Endodermal cell (in vitro differentiated cells): ENCODE measurements at places on chromosomes 12 and 14.

DNA sequence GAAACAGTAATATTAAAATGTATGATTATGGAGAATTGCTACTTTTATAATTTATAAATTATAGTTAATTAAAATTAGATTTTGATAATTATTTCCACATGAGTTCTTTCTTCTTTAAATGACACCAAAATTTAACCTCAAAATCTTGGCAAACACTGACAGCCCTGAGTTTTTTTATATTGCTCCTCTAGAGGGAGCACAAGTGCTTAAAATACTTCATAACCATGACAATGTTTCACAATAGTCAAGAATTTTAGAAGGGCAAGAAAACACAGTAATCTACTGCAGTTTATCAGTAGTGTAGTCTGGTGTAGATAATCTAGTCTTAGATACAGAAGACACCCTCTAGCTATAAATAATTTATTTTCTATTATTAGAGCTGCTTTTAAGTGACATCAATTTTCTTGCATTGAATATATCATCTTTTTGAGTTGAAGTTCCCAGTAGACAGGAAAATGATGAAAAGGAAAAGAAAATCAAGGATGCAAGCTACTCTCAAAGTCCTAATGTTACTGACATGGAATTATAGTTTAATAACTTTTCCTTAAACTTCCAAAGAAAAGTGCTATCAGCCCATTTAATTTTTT lies 14.3 kb upstream of the PTGER2 start:
- no peak for DNase-seq

- DNase-seq, result no peak
Measured at GRCh38 chr14:72177251-72177650, 245.0 kb downstream of the RGS6 start.

DNA sequence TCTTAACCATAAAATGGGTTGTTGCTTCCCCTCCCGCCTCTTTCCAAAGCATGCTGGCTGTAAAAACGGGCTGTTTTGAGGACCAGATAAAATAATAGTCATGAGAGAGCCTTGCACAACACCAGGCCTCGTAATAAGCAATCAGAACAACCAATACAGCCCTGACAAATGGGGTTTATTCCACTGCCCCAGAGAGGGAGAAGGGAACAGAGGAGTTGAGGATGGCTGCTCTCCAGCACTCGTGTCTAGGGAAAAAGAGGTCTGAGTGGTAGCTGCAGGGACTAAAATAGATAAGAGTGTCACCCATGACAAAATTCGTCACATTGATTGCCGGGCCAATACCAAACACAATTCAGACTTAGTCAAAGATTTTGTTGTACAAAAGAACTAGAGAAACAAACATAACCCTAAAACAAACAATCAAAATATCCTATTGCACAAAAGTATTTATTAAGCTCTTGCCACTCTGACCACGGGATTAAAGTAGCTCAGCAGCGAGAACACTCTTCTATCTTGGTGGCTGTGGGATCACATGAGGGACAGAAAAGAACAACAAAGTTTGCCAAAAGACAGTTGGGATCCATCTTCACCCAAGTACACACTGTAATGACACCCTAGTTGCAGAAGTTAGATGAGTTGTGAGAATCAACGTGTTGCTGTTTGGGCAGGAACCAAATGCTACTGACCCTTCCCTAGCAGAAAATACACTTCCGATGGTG lies 188.0 kb downstream of the FOXN3 start:
- no peak for DNase-seq

- DNase-seq, result peak; percentile 48
Measured at GRCh38 chr12:42143452-42144157, 1.1 kb downstream of the GXYLT1 start.

GRCh38 chr14:91996948-91997371 lies 42.9 kb downstream of the TRIP11 start:
- no peak for DNase-seq

DNA sequence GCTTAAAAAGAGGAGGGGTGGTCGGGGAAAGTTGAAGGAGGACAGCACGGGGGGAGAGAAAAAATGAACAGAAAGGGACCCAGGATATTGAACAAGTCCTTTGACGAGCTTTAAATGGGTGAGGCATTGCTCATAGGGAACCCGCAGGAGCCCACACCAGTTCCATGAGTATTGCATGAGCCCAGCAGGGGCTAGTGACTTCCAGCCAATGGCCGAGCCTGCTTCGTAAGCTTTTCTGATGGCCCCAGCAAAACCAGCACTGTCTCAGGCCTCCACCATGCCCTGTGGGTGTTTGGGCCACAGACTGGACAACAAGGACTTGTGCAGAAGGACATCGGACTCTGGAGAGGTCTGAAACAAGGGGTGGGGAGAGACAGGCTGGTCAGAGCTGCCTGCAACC lies 109.5 kb downstream of the ZFP36L1 start:
- DNase-seq, result no peak

GRCh38 chr14:51668870-51669269 lies 17.2 kb downstream of the FRMD6 start:
- DNase-seq, result no peak

DNA sequence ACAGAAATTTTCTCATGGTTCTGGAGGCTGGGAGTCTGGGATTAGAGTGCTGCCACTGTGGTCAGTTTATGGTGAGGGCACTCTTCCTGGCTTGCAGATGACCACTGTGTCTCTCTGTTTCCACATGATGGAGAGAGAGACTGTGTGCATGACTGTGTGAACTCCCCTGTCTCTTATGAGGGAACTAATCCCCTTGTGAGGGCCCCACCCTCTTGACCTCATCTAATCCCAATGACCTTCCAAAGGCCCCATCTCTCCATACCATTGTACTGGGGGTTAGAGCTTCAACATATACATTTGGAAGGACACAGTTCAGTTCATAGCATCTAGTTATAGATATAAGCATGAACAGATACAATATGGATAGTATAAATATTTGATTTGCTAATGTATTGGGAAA lies 31.7 kb downstream of the ANO6 start:
- no peak for DNase-seq

DNA sequence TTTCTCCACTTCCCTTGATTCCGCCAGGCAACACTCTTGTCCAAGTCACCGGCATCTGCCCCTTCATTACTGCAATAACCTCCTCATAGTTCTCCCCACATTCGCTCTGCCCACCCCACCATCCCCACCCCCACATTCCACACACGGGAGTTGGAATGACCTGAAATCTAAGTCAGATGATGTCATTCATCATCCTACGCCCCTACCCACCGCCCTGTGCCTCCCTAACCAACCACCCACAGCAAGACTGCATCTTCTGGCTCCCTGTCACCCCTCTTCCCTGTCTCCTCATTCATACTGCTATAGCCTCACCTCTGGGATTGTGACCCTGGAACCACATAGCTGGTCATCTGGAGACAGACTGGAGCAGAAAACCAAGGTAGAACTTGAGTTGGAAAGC lies 7.9 kb upstream of the PWP1 start:
- DNase-seq, result peak; percentile 34

- no peak for DNase-seq
Measured at GRCh38 chr12:95977764-95978305, 18.3 kb downstream of the HAL start.

GRCh38 chr12:5509102-5509501 lies 77.2 kb downstream of the NTF3 start:
- DNase-seq, result no peak

GRCh38 chr12:119200601-119201000 lies 21.9 kb downstream of the HSPB8 start:
- DNase-seq, result no peak

GRCh38 chr14:90500665-90501370 lies 104.0 kb downstream of the CALM1 start:
- no peak for DNase-seq

DNA sequence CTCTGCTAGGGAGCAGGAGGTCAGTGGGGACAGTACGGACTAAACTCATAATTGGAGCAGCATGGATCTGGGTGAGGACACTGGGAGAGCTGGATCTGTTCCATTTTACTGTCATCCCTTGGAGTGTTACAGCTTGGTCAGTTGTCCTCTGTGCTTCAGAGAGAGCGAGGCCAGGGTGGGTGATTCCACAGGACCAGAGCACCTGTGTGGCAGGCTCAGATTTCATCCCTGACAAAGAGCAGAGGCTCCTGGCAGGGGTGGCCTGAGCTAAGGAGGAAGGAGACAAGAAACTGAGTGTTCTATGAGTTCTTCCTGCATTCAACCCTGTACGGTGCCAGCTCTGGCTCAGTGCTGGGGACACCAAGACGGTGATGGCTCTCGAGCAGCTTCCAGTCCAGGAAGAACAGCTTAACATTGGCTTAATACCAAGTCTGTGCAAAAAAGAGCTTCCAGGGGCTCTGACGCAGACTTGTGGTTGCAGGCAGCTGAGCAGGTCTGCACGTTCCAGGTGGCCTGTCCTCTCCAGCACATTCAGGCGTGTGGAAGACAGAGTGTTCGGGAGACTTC lies 8.4 kb upstream of the PGF start:
- DNase-seq, result no peak

GRCh38 chr14:64060648-64061096 lies 207.9 kb downstream of the SYNE2 start:
- DNase-seq, result peak; percentile 93

DNA sequence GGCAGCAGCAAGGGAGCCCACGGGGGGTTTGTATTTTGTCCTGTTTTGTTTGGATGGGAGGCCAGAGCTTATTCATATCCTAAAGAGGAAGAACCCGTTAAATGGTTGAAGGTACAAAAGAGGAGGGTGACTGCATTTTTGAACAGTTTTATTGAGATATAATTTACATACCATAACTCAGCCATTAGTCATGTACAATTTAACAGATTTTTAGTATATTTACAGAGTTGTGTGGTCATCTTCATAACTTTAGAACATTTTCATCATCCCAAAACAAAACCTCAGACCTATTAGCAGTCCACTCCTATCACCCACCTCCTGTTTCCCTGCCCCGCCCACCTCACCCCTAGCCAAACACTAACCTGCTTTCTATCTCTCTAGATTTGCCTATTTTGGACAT lies 12.6 kb downstream of the NRDE2 start:
- no peak for DNase-seq

GRCh38 chr12:27982951-27983350 lies 10.4 kb upstream of the PTHLH start:
- DNase-seq, result no peak

DNA sequence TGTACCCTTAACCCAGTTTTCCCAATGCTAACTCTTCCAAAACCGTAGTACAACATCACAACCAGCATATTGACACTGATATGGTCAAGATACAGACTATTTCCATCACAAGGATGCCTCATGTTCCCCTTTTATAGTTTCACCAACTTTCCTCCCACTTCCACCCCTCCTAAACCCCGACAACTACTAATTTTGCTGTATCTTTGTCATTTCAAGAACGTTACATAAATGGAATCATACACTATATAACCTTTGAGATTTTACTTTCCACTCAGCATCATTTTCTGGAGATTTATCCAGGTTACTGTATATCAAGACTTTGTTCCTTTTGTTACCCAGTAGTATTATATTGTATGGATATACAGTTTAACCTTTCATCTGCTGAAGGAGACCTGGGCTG lies 88.9 kb downstream of the MED13L start:
- DNase-seq, result no peak

- peak; percentile 14 for DNase-seq
Measured at GRCh38 chr12:105470102-105470501, 139.6 kb downstream of the C12orf75 start.

- DNase-seq, result no peak
Measured at GRCh38 chr12:14650789-14651188, 45.6 kb downstream of the GUCY2C start.

DNA sequence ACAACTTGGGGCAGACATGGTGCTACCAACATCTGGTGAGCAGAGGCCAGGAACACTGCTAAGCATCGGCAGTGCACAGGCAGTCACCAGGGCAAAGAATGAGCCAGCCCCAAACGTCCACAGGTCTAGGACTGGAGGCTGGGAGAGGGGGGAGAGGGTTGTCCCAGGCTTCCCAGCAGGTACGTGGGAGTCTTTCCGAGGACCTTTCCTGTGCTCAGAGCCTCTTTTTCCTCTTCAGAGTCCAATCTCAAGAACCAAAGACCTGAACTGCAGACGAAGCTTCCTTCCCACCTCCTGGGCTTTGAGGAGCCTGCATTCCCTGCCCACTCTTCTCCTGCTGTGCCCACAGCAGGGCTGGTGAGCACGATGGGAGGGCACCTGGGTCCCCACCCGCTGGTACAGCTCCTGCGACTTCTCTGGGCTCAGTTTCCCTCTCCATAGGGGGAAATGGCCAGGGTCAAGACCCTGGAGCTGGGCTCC lies 48.7 kb downstream of the DLK1 start:
- DNase-seq, result peak; percentile 26

GRCh38 chr14:101595887-101596721 lies 34.8 kb downstream of the DIO3 start:
- peak; percentile 34 for DNase-seq

DNA sequence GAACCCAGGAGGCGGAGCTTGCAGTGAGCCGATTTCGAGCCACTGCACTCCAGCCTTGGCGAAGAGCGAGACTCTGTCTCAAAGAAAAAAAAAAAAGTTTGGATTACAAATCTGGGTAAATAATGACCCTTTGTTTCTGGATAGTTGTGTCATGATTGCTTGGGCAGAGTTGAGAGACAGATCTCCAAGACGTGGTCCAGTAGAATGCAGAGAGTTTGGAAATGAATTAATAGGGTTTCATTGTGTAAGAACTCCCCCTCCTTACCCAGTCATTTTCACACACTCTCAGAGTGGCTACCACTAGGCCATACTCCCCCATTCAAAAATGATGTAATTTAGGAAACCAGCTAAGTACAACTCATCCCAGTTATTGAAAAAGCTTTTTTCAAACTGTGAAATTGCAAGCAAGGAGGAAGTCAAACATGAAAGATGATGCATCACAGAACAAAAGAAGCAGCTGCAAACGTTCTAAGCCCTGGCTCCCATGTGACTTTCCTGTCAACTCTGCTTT lies 1331.9 kb downstream of the AACS start:
- no peak for DNase-seq

DNA sequence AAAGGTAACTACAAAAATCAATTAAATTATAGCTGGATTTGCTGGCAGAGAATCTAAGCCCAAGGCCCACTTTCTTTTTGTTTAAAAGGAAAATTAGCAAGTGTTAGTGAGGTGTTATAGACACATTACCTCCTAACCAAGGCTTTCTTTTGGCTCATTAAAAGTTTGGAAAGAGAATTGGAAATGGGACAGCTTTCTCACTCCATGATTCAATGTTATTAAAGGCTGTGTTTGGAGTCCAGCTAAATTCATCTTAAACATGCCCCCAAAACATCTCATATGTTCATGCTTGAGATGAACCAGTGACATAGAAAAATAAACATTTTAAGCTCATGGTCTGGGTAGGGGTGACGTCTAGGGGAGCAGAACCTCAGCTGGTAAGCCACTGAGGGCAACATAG lies 13.4 kb upstream of the PGF start:
- no peak for DNase-seq

GRCh38 chr14:88791629-88792472 lies 902 bp downstream of the EML5 start:
- DNase-seq, result peak; percentile 60

DNA sequence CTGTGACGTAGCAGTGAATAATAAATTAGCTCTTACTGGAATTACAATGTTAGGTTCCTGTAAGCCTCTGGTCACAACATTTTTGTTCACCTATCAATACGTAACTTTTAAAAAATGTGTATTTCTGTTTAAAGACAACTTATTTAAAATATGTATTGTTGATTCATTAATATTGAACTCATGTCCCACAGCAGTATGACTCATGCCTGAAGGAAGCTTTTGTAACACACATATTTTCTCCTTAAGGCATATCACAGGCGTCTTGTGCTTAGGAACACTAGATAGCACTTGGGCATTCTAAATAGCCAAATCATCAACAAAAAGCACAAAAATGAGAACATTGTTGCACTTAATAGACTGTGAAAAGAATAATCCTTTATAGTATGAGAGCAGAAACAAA lies 92.5 kb downstream of the GPHN start:
- no peak for DNase-seq

- peak; percentile 90 for DNase-seq
Measured at GRCh38 chr12:125402874-125403789, 337.9 kb downstream of the AACS start.

- DNase-seq, result no peak
Measured at GRCh38 chr12:11876307-11876706, 194.4 kb upstream of the BCL2L14 start.
